GM12878 (cell line): ENCODE measurements at places on chromosomes 12 and 14. TPM values are rescaled to one million over a fixed set of nuclear protein-coding genes. Genes with fewer than 3 reads are reported as not detected.

Gene OLR1
- 0.08 TPM in 1 of 2 replicates, not detected in the other for total RNA-seq

Gene OR6C70
- not detected in 2 replicates for total RNA-seq

Gene WNT1
- not detected in 2 replicates for total RNA-seq

Gene ESPL1
- 54.4 and 61.9 TPM in 2 replicates for total RNA-seq

Gene KRT3
- total RNA-seq: not detected in 2 replicates

Gene C12orf50
- total RNA-seq: not detected in 2 replicates

Gene TRIM9
- total RNA-seq: 0.18 and 0.19 TPM in 2 replicates

DNA sequence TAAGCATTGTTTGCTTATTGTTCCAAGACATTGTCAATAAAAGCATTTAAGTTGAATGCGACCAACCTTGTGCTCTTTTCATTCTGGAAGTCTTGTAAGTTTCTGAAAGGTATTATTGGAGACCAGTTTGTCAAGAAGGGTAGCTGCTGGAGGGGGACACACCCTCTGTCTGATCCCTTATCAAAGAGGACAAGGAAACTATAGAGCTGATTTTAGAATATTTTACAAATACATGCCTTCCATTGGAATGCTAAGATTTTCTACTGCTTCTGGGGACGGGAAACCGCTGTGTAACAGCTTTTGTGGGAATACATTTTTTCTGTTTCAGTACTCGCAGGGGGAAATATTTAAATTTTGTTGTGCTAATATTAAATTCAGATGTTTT, 3.5 kb downstream of the FOS start:
- H3K36me3 ChIP-seq: no peaks in the 10 kb centered on the region
- no peak overlapping the region for H3K4me3 ChIP-seq
- H3K27me3 ChIP-seq: peaks cover 24% of the 10 kb centered on the region
- H3K27ac ChIP-seq: no peak overlapping the region
- H3K4me1 ChIP-seq: peaks cover 17% of the 10 kb centered on the region

- H3K36me3 ChIP-seq: no peaks in the 10 kb centered on the region
- DNase-seq: no peak
- no peak overlapping the region for H3K4me3 ChIP-seq
- no peak overlapping the region for H3K27ac ChIP-seq
These were observed 3.6 kb upstream of the DHRS2 start for GRCh38 chr14:23632461-23633159.

DNA sequence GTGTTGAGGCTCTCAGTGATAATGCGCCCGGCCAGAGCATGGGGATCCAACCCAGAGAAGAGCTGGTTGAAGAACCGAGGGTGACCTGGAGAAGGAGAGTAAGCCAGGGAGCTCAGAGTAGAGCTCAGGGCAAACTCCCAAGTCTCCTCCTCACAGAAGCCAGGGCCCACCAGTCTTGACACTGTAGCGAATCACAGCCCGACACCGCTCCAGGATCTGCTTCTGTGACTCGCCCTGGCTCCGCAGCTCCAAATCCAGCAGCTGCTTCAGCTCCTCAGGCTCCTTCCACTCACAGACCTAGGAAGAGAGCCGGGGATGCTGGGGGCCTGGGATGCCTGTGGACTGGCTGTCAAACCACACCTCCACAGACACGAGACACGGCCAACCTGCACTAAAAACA, 8.2 kb upstream of the ZNF740 start:
- no peak overlapping the region for H3K4me3 ChIP-seq
- peaks cover 1% of the 10 kb centered on the region; the same call in 1 of the 2 replicates for H3K36me3 ChIP-seq
- DNase-seq: no peak
- no peaks in the 10 kb centered on the region for H3K27me3 ChIP-seq

DNA sequence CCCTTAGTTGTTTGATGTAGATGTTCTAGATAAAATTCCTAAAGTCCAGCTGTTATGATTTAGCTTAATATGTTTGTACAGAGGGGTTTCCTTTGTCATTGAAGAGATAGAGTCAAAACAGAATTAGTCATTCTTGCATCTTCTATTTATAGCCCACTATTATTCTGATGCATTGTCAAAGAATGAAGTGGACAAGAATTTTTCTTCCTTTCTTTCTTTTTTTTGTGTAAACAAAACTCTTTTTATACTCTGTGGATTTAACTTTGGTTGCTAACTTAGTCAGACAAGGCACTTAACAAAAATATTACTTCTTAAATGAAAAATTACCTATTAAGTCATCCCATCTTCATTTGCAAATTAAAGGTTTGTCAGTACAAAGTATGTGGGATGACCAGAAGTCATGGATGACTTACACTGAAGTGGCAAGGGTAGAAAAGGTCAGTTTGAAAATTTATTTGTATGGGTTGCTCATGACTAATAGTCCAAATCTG, 215.6 kb upstream of the DDHD1 start:
- no peaks in the 10 kb centered on the region for H3K4me1 ChIP-seq
- DNase-seq: no peak
- H3K36me3 ChIP-seq: no peaks in the 10 kb centered on the region
- no peak overlapping the region for H3K27ac ChIP-seq
- H3K4me3 ChIP-seq: no peak overlapping the region
- no peaks in the 10 kb centered on the region for H3K27me3 ChIP-seq

- DNase-seq: peak; percentile 38
- H3K27me3 ChIP-seq: no peaks in the 10 kb centered on the region
- H3K36me3 ChIP-seq: no peaks in the 10 kb centered on the region
These were observed 31.6 kb upstream of the SGPP1 start for GRCh38 chr14:63759456-63759855.

GRCh38 chr12:94157981-94158411, 9.6 kb downstream of the PLXNC1 start:
- no peaks in the 10 kb centered on the region for H3K27me3 ChIP-seq
- peak overlapping the region; percentile 54; the same call in 1 of the 2 replicates for H3K4me3 ChIP-seq
- H3K4me1 ChIP-seq: peaks cover 21% of the 10 kb centered on the region

GRCh38 chr12:592024-592505, 71.2 kb downstream of the NINJ2 start:
- no peaks in the 10 kb centered on the region for H3K4me1 ChIP-seq
- H3K4me3 ChIP-seq: no peak overlapping the region
- DNase-seq: no peak
- no peaks in the 10 kb centered on the region for H3K36me3 ChIP-seq

DNA sequence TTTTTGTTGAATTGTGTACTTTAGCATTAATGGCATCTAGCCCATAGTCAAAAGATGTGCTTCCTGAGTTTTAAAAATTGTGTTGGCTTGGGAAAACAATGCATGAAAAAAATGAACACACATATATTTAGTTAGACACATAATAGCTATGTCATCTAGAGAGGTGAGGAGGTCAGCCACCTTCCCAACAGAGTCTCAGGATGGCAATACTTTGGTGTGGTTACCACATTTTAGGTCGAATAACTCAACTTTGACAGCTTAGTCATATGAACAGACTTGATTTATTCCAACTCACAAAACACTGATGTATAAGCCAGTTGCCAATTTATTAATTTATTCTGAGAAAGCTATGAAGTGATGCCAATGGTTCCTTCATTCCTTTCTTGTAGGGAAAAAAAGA, 114.0 kb downstream of the ETNK1 start:
- no peak overlapping the region for H3K27ac ChIP-seq
- no peaks in the 10 kb centered on the region for H3K27me3 ChIP-seq
- no peaks in the 10 kb centered on the region for H3K4me1 ChIP-seq
- DNase-seq: no peak

- no peaks in the 10 kb centered on the region for H3K36me3 ChIP-seq
- H3K27ac ChIP-seq: no peak overlapping the region
- no peak overlapping the region for H3K4me3 ChIP-seq
- DNase-seq: no peak
- H3K27me3 ChIP-seq: peaks cover 4% of the 10 kb centered on the region; the same call in 1 of the 2 replicates
These were observed 62.7 kb downstream of the TESC start for GRCh38 chr12:117036547-117036946.

DNA sequence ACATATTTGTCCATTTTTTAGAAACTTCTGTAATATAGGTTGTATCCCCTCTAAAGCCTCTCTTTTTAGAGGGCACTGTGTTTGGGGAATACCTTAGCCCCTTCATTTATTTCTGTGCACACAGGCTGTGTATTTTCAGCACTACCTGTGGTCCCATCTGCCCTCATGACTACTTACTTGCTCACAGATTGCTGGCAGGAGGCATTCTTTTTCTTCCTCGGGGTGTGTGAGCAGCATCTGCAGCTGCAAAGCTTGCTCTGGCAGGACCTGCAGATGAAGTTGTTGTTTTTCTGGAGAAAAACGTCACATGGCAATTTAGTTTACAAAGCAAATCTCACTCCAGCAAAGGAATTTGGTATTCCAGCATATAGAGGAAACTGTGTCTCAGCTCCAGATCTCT, 24.3 kb downstream of the ANG start:
- no peak for DNase-seq
- no peaks in the 10 kb centered on the region for H3K4me1 ChIP-seq
- H3K36me3 ChIP-seq: no peaks in the 10 kb centered on the region

DNA sequence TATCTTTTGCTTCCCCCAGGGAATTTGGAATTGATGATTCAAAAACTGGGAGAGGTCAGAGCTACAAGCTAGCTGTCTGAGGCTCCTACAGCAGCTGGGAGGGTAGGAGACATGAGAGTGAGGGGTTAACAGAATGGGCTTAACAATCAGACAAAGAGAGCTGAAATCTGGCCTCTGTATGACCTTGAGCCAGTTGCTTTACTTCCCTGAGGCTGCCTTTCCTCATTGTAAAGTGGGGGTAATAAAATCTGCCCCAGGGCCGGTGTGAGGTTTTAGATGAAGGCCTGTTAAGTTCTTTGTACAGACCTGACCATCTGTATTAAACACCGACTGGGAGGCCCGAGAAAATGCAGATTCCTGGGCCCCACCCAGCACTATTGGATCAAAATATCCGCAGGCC, 164.3 kb upstream of the NOS1 start:
- DNase-seq: no peak
- no peak overlapping the region for H3K27ac ChIP-seq
- no peaks in the 10 kb centered on the region; the same call in 1 of the 2 replicates for H3K27me3 ChIP-seq

DNA sequence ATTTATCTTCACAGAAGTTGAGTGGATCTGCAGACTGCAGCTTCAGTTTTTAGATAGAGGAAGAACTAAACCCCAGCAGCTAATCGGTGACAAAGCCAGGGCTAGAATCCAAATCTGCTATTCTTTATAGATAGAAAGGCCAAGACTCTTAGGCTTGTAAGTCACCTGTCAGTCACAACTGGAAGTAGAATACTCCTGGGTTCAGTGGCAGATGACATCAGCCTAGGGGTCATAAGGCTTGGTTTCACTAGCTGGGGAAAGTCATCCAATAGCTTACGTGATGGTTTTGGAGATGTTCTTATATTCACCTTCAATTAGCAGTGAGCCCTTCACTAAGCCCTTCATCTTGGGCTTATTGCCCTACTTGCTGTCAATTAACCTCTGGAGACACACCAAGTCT, 93.4 kb downstream of the APAF1 start:
- H3K36me3 ChIP-seq: no peaks in the 10 kb centered on the region; the same call in 1 of the 2 replicates
- no peaks in the 10 kb centered on the region for H3K27me3 ChIP-seq
- no peak overlapping the region for H3K4me3 ChIP-seq
- no peak for DNase-seq

DNA sequence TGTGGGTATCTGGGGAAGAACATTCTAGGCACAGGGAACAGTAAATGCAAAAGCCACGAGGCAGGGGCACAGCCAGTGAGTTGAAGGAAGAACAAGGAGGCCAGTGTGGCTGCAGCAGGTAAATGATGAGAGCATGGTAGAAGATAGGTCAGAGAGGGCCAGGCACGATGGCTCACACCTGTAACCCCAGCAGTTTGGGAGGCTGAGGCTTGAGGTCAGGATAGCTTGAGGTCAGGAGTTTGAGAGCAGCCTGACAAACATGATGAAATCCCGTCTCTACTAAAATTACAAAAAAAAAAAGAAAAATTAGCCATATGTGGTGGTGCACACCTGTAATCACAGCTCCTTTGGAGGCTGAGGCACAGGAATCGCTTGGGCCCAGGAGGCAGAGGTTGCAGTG, 86.7 kb upstream of the ESRRB start:
- DNase-seq: no peak
- H3K27me3 ChIP-seq: no peaks in the 10 kb centered on the region
- H3K4me1 ChIP-seq: no peaks in the 10 kb centered on the region
- H3K27ac ChIP-seq: no peak overlapping the region
- H3K36me3 ChIP-seq: no peaks in the 10 kb centered on the region
- H3K4me3 ChIP-seq: no peak overlapping the region

- H3K4me3 ChIP-seq: no peak overlapping the region
- no peaks in the 10 kb centered on the region for H3K36me3 ChIP-seq
- no peak for DNase-seq
- no peaks in the 10 kb centered on the region for H3K4me1 ChIP-seq
- no peaks in the 10 kb centered on the region for H3K27me3 ChIP-seq
- H3K27ac ChIP-seq: no peak overlapping the region
These were observed 2.2 kb upstream of the KRT3 start for GRCh38 chr12:52798003-52798670.

GRCh38 chr12:3491938-3492792, 1.2 kb downstream of the PRMT8 start:
- no peak overlapping the region for H3K4me3 ChIP-seq
- no peak for DNase-seq
- H3K4me1 ChIP-seq: no peaks in the 10 kb centered on the region

DNA sequence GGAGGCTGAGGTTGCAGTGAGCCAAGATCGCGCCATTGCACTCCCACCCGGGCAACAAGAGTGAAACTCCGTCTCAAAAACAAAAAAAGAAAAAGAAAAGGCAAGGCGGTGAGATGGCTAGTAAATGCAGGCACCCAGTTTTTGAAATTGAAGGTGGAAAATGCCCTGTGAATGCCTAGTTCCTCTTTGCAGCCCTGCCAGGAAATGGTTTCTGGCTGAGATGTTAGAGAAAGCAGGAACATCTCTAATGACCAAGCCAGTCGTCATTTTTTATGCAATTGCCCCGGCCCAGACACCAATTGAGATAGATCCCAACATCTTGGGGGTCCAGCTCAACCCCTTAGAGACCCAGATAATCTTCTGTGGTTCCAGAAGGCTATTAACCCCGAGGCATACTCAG, 17.0 kb downstream of the SLC8A3 start:
- H3K27ac ChIP-seq: no peak overlapping the region
- DNase-seq: no peak
- no peaks in the 10 kb centered on the region for H3K27me3 ChIP-seq
- no peaks in the 10 kb centered on the region for H3K36me3 ChIP-seq
- no peaks in the 10 kb centered on the region for H3K4me1 ChIP-seq

- H3K4me1 ChIP-seq: no peaks in the 10 kb centered on the region
- no peaks in the 10 kb centered on the region for H3K36me3 ChIP-seq
- H3K4me3 ChIP-seq: no peak overlapping the region
- DNase-seq: no peak
These were observed 92.9 kb downstream of the PELI2 start for GRCh38 chr14:56211084-56211483.

DNA sequence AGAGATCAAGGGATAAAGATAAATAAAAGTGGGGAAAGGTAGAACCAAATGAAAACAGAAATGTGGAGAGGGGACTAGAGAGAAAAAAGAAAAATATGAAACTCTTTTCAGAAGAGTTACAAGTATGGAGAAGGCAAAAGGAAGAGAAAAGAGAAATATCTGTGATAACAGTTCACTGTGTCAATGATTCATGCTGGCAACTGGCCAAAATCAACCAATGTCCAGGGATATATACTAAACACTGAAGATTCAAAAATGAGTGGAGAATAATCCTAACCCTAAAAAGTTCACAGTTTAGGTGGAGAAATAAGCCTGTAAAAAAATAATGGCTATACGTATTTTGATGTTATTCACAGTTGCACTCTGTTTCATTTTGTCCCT, 372.3 kb upstream of the KITLG start:
- H3K27ac ChIP-seq: no peak overlapping the region
- H3K4me1 ChIP-seq: no peaks in the 10 kb centered on the region
- H3K36me3 ChIP-seq: no peaks in the 10 kb centered on the region
- no peak overlapping the region for H3K4me3 ChIP-seq

- peak overlapping the region; percentile 79 for H3K27ac ChIP-seq
- no peak for DNase-seq
- H3K36me3 ChIP-seq: no peaks in the 10 kb centered on the region
- no peaks in the 10 kb centered on the region for H3K27me3 ChIP-seq
- H3K4me1 ChIP-seq: peaks cover 15% of the 10 kb centered on the region
- peak overlapping the region; percentile 36 for H3K4me3 ChIP-seq
These were observed 29.4 kb downstream of the RPGRIP1 start for GRCh38 chr14:21309238-21309636.
